Renal cortex interstitium (tissue), 15 donors: ENCODE measurements at places on chromosomes 6 and 20. TPM values are rescaled to one million over a fixed set of nuclear protein-coding genes. Genes with fewer than 3 reads are reported as not detected.

Gene CFB
- 5.2 TPM for polyA plus RNA-seq

Gene BMP2
- polyA plus RNA-seq = 16.6 TPM

Gene KCNK16
- not detected for polyA plus RNA-seq

Gene EPB41L1
- 68.1 TPM for polyA plus RNA-seq

Gene CHRNA4
- 37.9 TPM for polyA plus RNA-seq

Gene CD24
- polyA plus RNA-seq = 1,220 TPM

Gene TFAP2C
- polyA plus RNA-seq = 1.4 TPM

Gene SLC22A1
- 1.0 TPM for polyA plus RNA-seq

Gene TOMM6
- 246 TPM for polyA plus RNA-seq

Gene DPPA5
- polyA plus RNA-seq = not detected

Gene ULBP2
- 1.0 TPM for polyA plus RNA-seq

Gene CFAP206
- 2.9 TPM for polyA plus RNA-seq

Gene PKHD1
- 34.3 TPM for polyA plus RNA-seq

Gene OTOR
- polyA plus RNA-seq = 0.14 TPM

Gene TNNC2
- polyA plus RNA-seq = 0.50 TPM

Gene APCDD1L
- polyA plus RNA-seq = 19.2 TPM
